ENCODE measurements at places on chromosomes 7 and 10.

GRCh38 chr7:155811560-155811894 is 736 bp downstream of the SHH start:
- no peak for DNase-seq

GRCh38 chr7:98420966-98421612 is 20.2 kb upstream of the BAIAP2L1 start:
- peak; percentile 24 for DNase-seq

GRCh38 chr10:71736570-71736952 is 17.0 kb upstream of the C10orf105 start:
- no peak for DNase-seq

DNA sequence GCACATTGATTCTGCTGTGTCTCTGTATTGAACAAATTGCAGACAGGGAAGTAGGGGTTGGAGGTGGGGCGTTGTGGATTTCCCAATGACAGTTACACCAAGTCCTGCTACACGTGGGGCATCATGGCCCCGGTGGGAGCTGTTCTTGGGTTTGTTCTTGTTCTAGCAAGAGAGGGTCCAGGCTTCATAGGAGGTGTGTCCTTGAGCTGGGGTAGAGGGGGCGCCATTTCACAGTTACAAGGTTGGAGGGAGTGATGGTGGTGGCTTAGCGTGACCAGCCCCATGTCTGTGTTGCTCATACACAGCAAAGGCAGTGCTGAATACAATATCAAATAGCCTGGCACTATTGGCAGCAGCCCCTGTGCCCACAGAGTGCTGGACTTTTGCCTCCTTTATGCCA is 15.7 kb downstream of the SH2D4B start:
- DNase-seq, result no peak

- DNase-seq, result no peak
Measured at GRCh38 chr7:28169230-28169629, 11.4 kb downstream of the JAZF1 start.

DNA sequence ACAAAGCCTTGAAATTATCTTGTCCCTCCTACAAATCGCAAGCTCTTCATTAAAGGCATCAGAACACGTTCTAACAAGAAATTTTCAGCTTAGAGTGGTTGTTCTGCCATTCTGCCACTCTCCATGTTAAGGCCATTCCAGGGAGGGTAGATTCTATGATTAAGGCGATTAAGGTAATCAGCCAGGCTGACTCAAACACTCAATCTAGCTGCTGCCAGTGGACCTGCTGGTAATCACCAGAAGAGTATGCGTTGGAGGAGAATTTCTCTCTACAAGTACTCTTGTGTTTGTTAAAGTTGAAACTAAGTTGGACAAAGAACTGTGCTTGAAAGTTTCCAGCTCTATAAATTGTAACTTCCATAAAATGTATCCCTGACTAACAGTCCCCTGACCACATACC is 149.2 kb upstream of the COL1A2 start:
- no peak for DNase-seq

DNA sequence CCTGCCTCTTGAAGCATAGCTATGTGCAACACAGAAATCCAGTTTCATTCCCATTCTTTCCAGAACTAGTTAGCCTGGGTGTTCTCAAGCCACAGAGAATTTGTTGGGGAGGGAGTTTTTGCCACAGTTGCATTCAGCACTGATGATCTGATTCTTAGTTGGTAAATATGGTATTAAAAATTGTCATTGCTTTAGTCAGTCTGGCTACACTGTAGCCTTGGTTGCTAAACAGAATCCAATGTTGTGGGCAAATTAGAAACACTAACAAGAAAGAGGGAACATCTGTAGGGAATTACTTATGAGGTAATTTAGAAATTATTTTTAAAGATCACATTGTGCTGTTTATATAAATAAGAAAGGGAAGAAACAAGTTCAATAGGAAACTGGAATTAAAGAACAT is 57.0 kb upstream of the CC2D2B start:
- DNase-seq, result no peak

DNA sequence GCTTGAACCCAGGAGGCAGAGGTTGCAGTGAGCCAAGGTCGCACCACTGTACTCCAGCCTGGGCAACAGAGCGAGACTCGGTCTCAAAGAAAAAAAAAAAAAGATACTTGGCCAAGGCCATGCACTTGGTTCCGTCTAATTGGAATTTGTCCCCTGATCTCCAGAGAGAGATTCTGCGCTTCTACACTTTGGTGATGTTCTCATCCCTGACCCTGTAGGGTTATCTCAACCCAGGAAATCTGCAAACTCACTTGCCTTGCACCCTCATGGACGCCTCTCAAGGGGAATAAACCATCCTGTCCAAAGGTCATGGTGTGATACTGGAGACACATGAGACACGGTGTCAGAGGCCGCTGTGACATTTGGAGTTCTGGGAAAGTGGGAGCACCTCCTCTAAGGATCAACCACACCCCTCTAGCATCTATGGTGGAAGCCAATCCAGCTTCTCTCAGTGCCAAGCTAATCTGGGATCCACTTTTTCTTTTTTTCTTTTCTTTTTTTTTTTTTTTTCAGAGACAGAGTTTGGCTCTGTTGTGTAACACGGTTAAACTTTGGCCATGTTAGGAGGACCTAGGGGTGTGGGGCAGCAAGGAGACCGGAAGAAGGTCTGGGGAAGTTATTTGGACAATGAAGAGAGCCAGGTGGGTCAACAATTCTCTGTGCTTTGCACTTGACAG is 7.8 kb upstream of the POR start:
- DNase-seq, result no peak

- no peak for DNase-seq
Measured at GRCh38 chr10:24730811-24731210, 7.1 kb upstream of the ARHGAP21 start.

GRCh38 chr7:30168835-30169573 is 34.2 kb downstream of the MTURN start:
- no peak for DNase-seq

GRCh38 chr7:51680594-51681399 is 364.2 kb upstream of the COBL start:
- DNase-seq, result no peak

GRCh38 chr10:80046629-80047441 is 31.6 kb upstream of the TMEM254 start:
- peak; percentile 43 for DNase-seq

GRCh38 chr7:31761646-31762045 is 74.6 kb downstream of the PPP1R17 start:
- DNase-seq, result no peak

DNA sequence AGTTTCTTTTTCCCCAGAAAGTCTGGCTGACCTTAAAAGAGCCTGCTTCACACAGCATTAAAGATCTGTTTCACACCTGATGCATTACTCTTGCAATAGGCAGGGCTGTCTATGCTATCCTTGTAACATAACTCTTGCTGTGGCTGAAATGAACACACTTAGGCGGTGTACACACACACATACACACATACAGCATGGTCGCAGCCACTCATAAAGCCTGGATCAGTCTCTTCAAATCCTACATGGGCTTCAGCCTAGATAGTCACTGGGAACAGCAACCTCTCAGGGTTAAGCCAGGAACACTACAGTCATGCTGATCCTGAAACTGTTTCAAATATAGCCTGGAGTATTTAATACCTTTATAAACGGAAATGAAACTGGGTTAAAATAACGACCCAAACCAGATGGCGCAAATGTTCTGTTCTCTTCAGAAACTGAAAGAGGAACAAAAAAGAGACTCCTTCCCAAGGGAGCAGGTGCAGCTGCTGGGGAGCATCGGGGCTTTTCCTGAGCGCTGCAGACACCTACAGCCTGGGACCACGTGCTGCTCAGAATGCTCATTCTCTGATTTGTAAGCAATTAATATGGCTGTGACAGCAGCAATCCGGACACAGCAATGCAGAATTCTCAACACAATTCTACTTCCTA is 61.0 kb upstream of the SFMBT2 start:
- no peak for DNase-seq

DNA sequence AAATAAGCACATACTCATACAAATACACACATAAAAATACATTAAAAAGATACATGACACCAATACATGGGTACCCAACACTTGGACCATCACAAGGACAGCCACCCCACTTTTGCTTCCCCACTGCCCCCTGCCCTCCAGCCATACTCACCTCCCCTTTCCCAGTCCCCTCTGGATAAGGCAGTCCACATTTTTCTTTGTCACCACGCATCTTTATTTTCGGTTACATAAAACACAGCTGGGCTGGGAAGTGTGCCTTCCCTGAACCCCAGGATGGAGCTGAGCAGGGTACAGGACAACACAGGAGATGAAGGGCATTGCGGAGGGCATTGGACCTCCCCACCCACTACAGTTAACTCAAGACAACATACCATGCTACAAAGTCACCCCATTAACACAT is 1.1 kb upstream of the HOXA3 start:
- DNase-seq, result no peak

GRCh38 chr10:102691285-102692066 is 22.7 kb downstream of the ARL3 start:
- no peak for DNase-seq

DNA sequence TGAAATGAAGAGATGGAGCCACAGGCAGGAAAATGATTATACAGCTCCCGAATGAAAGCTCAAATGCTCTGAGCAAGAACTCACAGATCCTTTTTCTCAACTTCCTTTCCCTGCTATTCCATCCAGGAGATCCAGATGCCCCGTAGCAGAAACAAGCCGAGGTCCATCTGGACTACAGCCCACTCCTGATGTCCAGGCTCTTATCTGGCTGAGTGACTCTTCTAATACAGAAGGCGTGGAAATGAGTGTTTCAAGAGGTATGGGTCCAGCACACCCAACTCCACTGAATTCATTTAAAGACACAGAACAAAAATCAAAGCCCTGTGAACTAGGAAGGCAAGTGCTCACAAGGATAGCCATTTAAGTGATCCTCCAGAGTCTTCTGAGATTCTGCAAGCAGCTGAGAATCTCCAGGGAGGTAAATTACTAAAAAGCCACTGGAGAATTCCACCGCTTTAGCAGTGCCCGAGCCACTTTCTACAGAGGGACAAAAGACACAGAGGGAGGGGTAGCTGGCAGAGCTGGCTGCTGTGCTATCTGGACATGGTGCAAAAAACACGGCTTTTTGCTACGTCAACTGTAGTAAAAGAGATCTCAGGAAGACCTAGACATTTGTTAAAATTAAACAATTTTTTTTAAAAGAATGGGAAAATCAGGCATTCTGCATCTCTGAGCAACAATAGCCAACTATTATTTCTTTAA is 24.5 kb downstream of the FAM171A1 start:
- DNase-seq, result no peak

DNA sequence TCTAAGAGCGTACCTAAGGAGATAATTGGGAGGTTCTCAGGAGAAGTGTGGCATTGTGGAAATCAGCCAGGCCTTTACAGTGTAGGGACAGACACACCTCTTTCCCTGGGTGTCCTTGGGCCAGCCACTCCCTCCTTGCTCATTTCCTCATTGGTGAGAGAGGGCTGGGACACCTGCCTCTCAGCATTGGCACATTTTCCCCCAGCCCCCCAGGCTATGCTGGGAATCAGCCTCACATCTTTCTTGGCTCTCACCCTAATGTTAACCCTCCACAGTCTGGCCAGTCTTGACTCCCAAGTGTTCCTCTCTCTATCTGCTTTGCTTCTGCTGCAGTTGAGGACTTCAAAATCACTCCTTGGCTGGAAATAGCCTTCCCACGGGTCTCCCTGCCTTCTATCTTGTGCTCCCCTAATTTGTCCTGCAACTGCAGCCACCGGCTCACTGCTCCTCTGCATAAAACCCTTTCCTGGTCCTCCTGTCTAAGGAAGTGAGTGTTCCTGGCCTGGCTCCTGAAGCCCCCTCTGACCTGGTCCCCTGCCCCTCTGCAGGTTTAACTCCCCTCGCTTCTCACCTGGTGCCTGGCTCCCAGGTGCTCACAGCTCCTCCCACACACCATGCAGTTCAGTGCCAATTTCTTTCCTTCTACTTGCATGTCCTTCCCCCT is 15.8 kb downstream of the TBXAS1 start:
- DNase-seq, result no peak

GRCh38 chr10:6279540-6280267 is 77.0 kb downstream of the PFKFB3 start:
- DNase-seq, result no peak

DNA sequence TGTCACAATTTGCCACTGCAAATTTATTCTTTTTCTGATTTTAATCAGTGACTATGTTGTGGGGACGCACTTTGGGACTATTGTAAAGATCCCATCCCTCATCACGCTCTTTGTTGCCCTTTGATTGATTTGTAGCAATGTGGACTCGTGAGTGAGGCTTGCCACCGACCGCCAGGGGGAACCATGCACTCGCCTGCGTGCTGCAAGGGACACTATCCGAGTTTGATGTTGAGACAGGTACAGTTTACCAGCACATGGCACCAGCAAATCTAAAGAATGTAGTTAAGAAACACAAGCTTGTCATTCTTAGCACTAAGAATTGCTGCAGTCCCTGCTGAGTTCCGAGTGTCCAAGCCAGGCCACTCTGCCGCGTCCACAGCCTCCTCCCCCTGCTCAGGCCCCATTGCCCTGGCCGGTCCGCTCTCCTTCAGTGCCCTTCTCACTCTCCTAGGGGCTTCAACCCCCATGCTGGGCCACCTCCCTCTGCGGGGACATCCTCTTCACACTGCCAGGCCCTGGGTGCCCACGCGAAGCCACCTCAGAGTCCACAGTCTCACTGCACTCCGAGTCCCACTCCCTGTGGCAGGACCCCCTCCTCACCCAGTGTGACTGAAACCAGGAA is 2.0 kb upstream of the SFTPA2 start:
- no peak for DNase-seq

DNA sequence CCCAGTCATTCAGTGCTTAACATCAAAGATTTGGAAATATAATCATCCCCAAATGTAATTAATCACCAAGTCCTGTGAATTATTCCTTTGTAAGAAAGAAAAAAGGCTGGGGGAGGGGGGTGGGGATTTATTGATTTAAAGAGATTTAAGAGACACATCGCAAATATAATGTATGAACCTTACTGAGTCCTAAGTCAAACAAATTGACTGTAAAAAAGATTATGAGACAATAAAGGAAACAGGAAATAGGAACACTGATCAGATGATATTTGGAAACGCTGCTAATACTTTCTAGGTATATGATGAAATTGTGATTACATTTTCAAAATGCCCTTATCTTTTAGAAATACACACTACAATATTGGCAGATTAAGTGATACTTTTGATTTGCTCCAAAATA is 92.5 kb downstream of the ATE1 start:
- no peak for DNase-seq

GRCh38 chr7:232410-233248 is 40.3 kb downstream of the FAM20C start:
- DNase-seq, result no peak

All from activated CD8-positive, alpha-beta memory T cell treated with anti-CD3 and anti-CD28 coated beads for 4 hours (primary cell).